CMK (cell line): ENCODE measurements at places on chromosomes 2 and 18.

- DNase-seq, result no peak
Measured at GRCh38 chr18:34358923-34359322, 134.2 kb upstream of the NOL4 start.

GRCh38 chr2:205748639-205749038 lies 66.3 kb downstream of the NRP2 start:
- DNase-seq, result no peak

DNA sequence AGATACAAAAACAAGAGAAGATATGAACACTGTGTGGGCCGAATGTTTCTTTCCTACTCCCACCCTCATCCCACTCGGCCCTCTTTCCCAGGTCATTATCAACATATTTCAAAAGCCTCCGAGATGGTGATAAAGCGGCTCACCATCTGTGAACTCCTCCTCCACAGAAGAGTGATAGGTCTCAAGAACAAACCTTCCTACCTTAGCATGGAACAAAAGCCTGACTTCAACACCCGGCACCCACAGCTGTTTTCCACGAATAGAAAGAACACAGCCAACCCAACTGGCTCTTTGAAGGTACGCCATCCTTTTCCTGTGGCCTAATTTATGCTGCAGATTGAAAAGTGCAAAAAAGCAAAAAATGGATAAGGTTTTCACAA lies 28.8 kb downstream of the BCL2 start:
- no peak for DNase-seq

DNA sequence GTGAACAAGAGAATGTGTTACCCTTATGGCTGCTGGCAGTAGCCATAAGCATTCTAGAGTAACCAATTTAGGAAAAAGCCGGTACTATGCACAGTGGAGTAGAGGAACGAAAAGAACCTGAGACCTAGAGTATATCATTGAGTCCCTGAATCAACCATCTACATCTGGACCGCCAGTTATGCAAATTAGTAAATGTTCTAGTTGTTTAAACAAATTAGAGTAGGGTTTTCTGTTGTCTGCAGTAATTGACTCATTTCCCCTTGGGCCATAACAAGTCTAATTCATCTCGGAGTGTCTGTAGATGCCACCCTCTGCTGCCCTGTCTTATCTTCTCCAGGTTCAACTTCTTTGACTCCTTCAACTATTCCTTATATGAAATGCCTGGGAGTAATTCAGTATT lies 60.1 kb upstream of the CAPN13 start:
- DNase-seq, result no peak

GRCh38 chr2:160551259-160551658 lies 57.7 kb upstream of the RBMS1 start:
- no peak for DNase-seq

DNA sequence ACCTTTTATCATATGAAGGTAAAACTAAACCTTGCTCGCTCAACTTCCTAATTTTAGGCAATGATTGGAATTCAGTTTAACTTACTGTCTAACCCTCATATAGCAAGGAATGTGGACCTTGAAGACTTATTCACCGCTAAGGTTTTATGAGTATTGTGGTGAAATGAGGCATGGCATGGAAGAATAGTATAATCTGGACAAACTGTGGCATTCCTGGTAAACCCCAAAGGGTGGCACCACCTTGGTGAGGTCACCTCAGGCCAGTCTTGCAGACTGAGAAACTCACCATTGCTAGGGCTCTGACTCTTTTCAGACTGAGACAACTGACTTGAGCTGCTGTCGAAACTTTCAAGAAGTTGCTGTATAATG lies 51.1 kb upstream of the EHBP1 start:
- DNase-seq, result no peak

GRCh38 chr2:18825838-18826237 lies 236.5 kb upstream of the NT5C1B start:
- DNase-seq, result no peak
